GM10248 (cell line): ENCODE measurements at places on chromosomes 2 and 18.

GRCh38 chr2:205903549-205904129, 182.3 kb downstream of the INO80D start:
- peak; percentile 30 for DNase-seq

DNA sequence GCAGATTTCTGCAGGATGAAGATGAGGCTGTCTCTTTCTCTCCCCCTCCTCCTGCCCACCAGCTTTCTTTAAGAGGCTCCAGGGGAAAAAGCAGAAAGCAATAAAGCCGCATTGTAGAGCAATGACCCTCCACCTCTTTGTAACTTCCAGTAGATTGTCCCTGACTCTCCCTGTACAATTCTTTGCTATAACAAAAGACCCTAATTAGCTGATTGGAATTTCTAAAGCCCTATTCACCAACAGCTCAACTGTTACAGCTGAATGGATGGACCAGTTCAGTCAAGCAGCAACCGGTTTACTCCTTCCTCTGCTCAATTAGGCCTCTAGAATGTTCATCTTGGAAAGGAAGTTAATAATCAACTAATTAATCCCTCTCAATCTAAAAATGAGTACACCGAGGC, 301.0 kb downstream of the STK39 start:
- DNase-seq: no peak

- DNase-seq: no peak
Measured at GRCh38 chr2:101328474-101329007, 20.0 kb upstream of the RNF149 start.

- DNase-seq: peak; percentile 15
Measured at GRCh38 chr2:209556354-209556961, 132.6 kb downstream of the MAP2 start.

GRCh38 chr2:96359866-96360265, 24.3 kb downstream of the NCAPH start:
- DNase-seq: no peak

- no peak for DNase-seq
Measured at GRCh38 chr18:59539108-59539507, 158.1 kb downstream of the CCBE1 start.

DNA sequence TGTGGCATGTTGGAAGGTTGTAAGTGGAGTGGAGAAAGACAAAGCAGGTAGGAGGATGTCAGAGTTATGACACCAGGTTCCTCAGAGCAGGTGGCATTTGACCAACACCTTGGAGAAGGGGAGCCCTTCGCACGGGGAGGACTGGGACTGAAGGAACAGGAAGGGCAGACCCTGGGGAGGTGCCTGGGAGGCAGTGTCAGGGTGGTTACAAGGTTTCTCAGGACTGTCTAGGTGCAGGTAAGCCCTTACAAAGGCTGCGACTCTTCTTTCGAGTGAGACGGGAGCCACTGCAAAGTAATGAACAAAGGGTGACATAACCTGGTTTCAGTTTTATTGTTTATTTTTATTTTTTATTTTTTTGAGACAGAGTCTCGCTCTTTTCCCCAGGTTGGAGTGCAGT, 84.6 kb downstream of the EIF2AK3 start:
- no peak for DNase-seq
